ENCODE measurements at places on chromosomes 11 and 22.

DNA sequence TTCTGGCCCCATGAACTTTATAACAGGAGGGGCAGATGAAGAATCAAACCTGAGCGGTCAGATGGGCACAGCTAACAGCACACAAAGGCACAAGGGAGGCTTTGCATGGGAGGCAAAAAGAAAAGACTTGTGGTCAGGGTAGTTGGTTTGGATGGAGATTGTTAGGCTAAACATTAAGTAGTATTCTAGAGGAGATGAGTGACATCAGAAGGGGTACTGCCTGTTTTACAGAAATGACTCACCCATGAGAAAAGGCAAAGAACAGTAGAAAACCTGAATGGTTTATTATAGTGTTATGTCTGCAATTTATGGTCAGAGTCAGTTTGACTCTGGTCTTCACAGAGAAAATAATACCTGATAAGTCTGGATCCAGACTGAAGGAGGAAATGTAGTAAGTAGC is 129.8 kb upstream of the KIRREL3 start:
- no peak for DNase-seq

DNA sequence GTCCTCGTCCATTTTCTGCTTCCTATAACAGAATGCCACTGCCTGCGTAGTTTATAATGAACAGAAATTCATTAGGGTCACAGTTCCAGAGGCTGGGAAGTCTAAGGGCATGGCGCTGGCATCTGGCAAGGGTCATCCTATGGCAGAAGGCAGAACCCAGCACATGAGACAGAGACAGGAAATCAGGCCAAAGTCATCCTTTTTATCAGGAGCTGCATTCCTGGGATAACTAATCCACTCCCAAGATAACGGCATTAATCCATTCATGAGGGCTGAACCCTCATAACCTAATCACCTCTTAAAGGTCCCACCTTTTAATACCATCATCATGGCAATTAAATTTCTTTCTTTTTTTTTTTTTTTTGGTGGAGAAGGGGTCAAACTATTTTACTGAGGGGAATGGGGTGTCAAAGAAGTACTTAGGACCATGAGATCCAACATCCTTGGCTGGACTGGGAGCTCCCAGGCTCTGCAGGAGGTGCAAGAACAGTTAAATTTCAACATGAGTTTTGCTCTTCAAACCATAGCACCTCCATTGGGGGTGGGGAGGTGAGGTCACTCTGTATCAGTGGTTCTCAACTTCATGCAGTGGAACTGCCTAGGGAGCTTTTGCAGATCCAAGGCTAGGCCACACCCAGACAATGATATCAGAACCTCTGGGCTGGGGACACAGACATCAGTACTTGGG is 4.4 kb downstream of the TMEM109 start:
- no peak for DNase-seq

DNA sequence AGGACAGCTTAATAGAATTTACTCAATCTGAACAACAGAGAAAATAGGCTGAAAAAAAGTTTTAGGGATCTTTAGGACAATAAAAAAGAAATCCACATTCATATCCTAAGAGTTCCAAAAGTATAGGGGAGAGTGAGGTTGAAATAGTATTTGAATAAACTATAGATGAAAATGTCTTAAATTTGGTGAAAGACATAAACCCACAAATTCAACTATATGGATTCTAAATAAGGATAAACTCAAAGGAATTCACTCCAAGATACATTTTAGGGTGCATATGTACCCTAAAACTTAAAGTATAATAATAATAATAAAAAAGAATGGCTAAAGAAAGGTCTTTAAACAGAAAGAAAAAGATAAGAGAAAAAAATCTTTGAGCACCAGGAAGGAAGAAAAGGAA is 203.1 kb downstream of the GUCY1A2 start:
- no peak for DNase-seq

- DNase-seq: peak; percentile 64
These were observed 43.5 kb downstream of the GGTLC2 start for GRCh38 chr22:22687638-22688500.

DNA sequence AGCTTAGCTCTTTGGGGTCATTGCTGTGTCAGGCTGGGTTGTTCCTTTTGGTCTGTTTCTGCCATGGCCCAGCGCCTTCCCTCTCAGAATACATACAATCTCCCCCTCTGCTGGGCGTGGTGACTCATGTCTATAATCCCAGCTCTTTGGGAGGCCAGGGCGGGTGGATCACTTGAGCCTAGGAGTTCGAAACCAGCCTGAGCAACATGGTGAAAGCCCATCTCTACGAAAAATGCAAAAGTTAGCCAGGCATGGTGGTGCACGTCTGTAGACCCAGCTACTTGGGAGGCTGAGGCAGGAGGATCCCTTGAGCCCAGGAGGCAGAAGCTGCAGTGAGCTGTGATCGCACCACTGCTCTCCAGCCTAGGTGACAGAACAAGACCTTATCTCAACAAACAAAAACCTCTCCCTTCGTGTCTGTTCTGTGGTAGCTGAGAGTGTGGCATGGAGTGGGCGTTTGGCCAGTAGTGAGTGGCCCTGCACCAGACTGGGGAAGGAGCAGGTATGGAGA is 46.7 kb upstream of the RAB1B start:
- DNase-seq: no peak

GRCh38 chr11:18455686-18456372 is at the start of gene LDHAL6A:
TSS of gene LDHAL6A (plus strand) at chr11:18455856. CDS start at chr11:18456681, 825 bp downstream.
- no peak for DNase-seq

- DNase-seq: no peak
These were observed 5.7 kb upstream of the PPP6R2 start for GRCh38 chr22:50337262-50338041.

- DNase-seq: no peak
These were observed 26.1 kb upstream of the ADA2 start for GRCh38 chr22:17245341-17245740.

- no peak for DNase-seq
These were observed 563.0 kb downstream of the SOX6 start for GRCh38 chr11:15793043-15793996.

- DNase-seq: no peak
These were observed 75.1 kb upstream of the NUP50 start for GRCh38 chr22:45088576-45088975.

- peak; percentile 80 for DNase-seq
These were observed 104.8 kb downstream of the MICAL2 start for GRCh38 chr11:12215181-12215593.

- DNase-seq: no peak
These were observed 567.3 kb downstream of the MIAT start for GRCh38 chr22:27224485-27225374.

DNA sequence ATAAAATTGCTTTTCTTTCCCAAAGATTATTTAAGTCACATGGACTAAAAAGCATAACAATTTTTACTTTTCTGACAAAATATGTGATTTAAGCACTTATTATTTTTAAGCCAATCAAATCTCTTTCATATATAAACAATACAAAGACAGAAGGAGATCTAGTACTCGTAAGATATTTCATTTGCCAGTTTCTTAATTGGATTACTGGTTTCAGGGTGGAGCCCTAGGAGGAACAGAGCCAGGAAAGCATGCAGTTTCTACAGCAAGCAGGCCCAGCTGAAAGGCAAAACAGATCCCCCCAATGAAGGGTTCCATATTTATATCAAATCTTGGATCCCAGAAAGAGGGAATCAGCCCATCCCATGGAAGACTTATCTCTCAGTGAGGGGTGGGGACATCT is 177.0 kb downstream of the KIF18A start:
- DNase-seq: no peak

GRCh38 chr11:84430661-84431060 is 1144.5 kb upstream of the CCDC90B start:
- DNase-seq: peak; percentile 61

- peak; percentile 41 for DNase-seq
These were observed 907 bp downstream of the SLC15A3 start for GRCh38 chr11:60950933-60951605.

DNA sequence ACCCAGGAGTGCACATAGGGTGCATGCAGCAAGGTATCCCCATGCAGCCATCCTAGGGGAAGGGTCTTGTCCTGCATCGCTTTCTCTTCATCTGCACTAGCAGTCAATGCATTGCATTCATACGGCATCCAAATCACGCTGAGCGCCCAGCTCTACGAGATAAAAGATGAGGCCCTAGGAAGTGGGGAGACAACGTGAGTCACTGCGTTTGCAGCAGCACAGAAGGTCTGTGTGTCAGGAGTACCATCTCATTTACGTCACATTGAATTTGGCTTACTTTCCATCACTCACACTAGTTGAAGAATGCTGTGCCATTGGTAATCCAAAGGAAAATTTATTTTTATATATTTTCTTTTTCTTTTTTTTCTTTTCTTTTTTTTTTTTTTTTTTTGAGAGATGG is 2.5 kb upstream of the ST14 start:
- no peak for DNase-seq

GRCh38 chr11:41119484-41119883 is 340.0 kb downstream of the LRRC4C start:
- DNase-seq: no peak

DNA sequence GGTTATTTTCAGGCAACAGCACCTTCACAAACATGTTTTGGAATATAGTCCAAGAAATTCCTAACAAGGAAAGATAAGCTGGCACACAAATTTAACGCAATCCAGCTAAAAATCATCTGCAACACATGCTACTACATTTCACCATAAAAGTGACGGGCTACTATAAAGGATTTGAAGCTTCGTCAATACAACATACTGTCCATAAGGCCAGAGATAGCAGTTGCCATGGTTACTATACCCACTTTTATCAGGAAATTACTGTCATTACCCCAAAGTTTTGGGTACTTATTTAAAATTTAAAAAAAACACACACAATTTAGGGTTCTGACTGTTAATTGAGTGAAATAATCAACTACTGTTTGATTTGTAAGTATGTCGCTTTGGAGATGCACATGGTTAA is 6.9 kb downstream of the PHF21A start:
- no peak for DNase-seq

GRCh38 chr11:111541254-111542061 is 938 bp downstream of the LAYN start:
- DNase-seq: peak; percentile 57

- DNase-seq: no peak
These were observed 765 bp downstream of the RCOR2 start for GRCh38 chr11:63915961-63916836.

GRCh38 chr22:37638391-37639069 is 939 bp upstream of the SH3BP1 start:
- no peak for DNase-seq

DNA sequence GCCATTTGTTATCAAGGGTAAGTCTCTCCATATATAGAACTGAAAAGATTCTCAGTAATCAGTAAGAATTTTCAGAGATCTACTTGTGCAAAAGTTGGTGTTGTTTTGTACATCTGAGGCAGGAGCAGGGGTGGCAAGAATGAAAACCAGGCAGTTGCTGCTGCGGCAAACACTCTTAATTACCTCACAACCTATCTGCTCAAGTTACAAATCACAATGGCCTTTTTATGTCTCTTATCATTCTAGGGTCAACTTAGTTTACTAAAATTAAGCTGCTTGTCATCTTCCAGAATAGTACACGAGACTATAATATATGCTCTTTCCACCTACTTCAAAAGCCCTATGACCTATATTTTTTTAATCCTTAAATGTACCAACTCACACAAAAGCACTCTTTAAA is 14.3 kb upstream of the FSHB start:
- no peak for DNase-seq

GRCh38 chr11:87870086-87870485 is 305.2 kb downstream of the RAB38 start:
- DNase-seq: no peak

DNA sequence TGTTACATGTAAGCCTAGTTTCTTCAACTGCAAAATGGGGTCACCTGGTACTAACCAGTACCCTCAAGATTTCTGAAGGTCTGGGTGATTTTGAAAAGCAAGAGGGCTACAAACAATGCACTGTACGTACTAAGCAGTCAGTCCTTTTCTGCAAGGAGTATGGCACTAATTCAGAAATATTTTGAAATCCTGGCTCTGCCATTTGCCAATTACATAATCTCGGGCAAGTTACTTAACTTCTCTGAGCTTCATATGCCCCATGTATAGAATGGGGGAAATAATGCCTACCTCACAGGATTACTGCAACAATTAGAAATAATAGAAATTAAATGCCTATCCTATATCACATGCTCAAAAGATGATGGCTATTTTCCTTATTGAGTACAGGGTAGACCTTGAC is 60.7 kb upstream of the CCDC89 start:
- DNase-seq: no peak

DNA sequence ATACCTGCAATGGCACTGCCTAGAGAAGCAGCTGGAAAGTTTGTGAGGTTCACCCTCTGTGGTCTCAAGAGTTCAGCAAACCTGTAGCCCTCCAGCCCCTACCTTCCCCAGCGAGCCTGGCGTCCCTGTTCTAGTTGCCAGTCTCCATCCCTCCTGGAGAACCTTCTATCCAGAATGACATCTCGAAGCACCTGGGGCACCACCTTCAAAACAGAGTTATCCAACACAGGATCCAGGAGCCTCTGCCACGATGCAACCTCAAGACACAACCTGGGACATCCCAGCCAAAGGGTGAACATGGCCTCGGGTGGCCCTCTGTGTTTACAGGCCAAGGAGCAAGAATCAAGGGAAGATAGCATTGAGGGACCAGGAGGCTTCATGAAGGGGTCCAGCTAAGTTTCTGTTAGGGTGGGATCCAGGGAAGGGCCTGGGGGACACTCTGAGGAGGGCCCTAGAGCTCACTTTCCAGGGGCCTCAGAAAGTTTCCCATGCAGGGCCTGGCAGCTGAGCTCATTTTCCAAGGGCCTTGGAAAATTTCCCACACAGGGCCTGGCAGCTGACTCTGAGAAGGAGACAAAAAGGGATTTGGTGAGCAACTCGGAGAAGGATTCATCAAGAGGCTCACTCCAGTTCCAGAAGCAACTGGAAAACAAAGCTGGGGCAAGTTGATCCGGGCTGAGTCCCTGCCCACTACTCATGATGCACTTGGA is 36.9 kb upstream of the SYT13 start:
- DNase-seq: no peak

GRCh38 chr11:92130421-92130831 is 94.2 kb upstream of the FAT3 start:
- DNase-seq: no peak

- no peak for DNase-seq
These were observed 93.2 kb downstream of the PHF21B start for GRCh38 chr22:44916281-44917231.

GRCh38 chr11:102592634-102593581 is 32.2 kb downstream of the MMP20 start:
- no peak for DNase-seq

- peak; percentile 18 for DNase-seq
These were observed 4.4 kb upstream of the FOXRED2 start for GRCh38 chr22:36510966-36511881.

DNA sequence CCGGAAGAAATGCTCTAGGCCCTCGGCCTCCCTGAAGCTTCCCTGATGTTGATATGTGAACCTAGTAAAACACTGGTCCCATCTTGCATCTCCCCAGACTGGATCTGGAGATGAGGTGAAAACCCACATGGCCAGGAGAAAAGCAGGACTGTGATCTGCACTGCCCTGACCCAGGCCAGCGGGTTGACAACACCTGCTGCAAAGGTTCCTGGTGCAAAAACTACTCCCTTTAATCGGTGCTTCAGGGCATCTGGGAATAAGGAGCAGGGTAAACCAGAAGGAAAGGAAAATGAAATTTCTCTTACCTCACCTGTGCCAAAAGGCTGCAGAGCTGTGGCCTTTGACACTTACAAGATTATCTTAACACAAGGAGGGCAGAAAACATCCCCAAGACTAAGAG is 30.6 kb downstream of the PACSIN2 start:
- no peak for DNase-seq

All from thyroid gland (tissue), 4 donors.